ENCODE measurements at places on chromosomes 13 and 19.

DNA sequence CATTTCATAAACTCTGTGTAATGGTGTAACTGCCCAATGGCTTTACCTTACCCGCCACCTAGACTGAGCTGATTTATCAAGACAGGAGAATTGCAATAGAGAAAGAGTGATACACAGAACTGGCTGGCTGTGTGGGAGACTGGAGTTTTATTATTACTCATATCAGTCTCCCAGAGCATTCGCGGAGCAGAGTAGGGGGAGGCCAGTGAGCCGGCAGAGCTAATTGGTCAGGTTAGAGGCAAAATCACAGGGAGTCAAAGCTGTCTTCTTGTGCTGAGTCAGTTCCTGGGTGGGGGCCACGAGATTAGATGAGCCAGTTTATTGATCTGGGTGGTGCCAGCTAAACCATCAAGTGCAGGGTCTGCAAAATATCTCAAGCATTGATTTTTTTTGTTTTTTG, 23.4 kb upstream of the SLITRK1 start:
- DNase-seq = no peak

DNA sequence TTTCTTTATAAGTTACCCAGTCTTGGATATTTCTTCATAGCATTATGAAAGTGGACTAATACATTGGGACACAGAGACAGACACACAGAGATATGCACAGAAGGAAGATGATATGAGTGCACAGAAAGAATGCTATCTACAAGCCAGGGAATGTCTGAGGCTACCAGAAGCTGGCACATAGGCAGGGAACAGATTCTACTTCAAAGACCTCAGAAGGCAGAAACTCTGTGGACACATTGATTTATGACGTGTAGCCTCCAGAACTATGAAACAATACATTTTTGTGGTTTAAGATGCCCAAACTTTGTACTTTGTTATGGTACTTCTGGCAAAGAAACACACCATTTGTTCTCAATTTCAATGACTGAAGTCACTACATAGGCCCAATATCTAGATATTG, 556.7 kb downstream of the PCDH9 start:
- DNase-seq = no peak

- no peak for DNase-seq
These were observed 42.6 kb downstream of the ZNF146 start for GRCh38 chr19:36257520-36257876.

DNA sequence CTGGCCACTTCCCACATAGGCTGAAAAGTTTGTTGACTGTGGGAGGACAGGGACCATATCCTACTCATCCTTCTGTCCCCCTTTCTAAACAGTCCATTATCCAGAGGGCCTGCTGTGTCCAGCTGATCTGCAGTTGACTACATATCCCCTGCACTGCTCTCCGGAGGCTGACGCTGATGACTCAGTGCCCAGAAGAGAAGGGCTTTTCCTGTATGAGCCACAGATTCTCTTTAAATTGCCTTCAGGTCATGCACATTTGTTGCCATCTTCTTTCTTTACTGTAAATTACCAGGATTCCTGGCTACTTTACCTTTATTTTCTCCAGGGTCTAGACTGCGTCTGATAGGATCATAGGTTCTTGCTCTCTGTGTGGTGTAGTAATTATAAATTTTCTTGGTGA, 125.2 kb downstream of the LACC1 start:
- no peak for DNase-seq

DNA sequence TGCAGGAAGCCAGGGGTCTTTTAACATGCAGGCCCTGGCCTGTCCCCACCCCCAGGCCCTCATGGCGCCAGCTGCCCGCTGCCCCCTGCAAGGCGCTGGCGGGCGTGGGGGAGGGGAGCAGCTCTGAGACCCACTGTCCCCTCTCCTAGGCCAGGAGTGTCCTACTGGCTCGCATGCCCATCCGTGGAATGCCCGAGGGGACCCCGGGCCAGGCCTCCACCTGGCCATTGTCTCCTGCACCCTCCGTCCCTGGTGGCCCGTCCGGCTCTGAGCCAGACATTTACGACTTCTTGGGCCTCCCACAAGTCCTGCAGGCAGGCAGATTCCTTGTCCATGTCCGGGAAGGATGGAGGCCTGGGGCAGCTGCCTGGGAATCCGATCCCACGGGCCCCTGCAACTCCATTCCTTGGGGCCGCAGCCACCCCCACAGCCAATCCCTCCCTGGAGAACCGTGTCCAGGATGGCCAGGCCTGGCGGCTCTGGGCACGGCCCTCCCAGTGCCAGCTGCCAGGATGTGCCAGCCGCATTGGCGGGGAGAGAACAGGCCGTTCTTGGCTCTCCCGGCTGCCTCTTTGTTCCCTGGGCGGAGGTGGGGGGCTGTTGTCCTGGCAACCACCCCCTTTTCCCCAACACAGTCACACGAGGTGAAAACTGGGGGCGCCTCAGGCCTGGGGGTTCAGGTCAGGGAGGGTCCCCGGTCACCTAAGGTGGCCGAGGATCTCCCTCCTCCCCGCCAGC, 10.5 kb upstream of the PLIN3 start:
- DNase-seq = no peak

DNA sequence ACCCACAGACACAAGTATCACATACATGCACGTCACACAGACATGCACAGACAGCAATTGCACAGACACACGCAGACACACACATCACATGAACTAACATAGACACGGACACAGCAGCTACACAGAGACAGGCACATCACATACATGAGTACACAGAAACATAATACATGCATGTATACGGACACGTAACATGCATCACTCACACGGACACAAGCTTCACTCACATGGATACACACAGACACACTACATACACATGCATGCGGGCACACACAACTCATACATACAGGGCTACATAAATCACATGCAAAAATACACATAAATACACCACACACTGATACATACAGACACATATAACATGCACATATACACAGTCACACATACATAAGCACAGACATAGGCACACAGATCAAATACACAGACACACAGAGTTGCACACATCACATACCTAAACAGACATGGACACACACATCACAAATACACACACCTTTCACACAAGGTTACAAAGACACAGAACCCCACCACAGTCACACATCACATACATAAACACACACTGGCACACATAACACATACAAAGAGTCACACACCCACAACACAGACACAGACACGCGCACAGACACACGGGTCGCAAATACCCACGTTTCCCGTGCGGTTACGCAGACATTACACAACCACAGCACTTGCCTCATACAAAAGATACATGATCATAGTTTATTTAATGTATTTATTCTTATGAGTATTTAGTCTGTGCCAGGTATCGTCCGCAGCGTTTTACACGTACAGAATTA, 1.1 kb upstream of the LMTK3 start:
- no peak for DNase-seq

DNA sequence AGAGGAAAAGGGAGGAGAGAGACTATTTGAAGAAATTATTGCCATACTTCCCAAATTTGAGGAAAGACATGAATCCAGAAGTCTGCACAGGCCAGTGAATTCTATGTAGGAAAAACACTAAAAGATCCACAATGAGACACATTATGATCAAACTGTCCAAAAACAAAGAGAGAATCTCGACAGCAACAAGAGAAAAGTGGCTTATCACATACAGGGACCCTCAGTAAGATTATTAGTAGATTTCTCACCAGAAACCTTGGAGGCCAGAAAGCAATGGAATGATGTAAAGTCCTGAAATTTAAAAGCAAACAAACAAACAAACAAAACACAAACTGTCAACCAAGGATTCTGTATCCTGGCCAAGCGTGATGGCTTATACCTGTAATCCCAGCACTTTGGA, 55.7 kb upstream of the IL17D start:
- no peak for DNase-seq

GRCh38 chr13:51645154-51645650, 60.9 kb downstream of the WDFY2 start:
- DNase-seq = no peak

- DNase-seq = no peak
These were observed 577 bp downstream of the ZNF181 start for GRCh38 chr19:34734537-34735103.

- no peak for DNase-seq
These were observed 452.0 kb downstream of the SLITRK6 start for GRCh38 chr13:85347251-85347650.

- no peak for DNase-seq
These were observed 332.2 kb upstream of the SGCG start for GRCh38 chr13:22848539-22849052.

DNA sequence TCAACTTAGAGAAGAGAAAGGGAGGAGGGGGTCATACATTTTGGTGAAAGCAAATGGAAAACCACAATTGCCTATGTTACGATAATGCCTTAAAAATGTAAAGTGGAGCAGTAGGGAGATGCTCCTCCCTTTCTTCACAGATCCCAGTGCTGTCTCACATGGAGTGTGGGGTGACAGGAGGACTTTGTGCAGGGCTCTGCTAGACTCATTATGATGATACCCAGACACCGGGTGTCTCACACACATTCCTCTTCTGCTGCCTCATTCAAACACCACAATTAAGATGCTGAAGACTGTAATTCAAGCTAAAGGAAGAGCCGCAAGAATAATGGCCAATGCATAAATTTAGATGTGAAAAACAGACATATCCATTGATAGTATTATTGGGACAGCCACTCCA, 150.6 kb downstream of the LHFPL6 start:
- DNase-seq = no peak

DNA sequence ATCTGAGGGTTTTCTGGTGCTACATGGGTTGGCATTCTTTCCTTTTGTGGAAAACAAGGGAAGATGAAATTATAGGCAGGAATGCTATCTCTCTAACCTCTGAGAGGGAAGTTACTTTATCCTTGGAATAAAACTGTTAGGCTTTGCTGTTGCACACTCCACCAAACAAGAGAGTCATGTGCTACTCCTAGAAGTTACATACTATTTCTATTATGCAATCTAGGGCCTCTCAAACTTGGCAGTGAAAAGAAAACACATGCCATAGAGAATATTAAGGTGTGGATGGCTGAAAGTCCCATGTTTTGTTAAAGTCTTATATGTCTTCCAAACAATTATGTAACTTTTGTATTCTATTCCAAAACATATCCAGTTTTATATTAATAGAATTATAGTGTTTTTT, 367.9 kb downstream of the SLC7A1 start:
- no peak for DNase-seq

GRCh38 chr13:28159057-28159456, 20.7 kb downstream of the PAN3 start:
- DNase-seq = no peak

- DNase-seq = no peak
These were observed 24.4 kb downstream of the PPP2R1A start for GRCh38 chr19:52214241-52214640.

DNA sequence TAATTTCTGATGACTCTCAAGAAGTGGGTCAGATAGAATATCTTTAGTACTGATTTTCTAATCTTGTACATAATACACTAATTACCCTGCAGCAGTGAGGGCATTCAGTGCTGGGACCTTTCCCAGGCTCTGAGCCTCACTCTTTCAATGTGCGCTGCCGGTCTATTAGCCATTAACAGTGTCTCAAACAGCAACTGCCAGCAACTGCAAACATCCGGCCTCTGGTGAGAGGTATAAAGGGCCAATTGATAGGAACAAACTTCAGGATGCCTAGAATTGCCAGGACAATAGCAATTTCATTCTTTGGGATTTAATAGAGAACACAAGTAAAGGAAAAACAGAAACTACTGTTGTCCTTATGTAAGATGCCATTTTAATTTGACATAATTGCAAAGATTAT, 604.4 kb upstream of the SPRY2 start:
- DNase-seq = no peak

- DNase-seq = peak; percentile 92
These were observed at the start of gene CIRBP for GRCh38 chr19:1269065-1269477. TSS of gene CIRBP (plus strand) at chr19:1269332. CDS start at chr19:1270934, 1,602 bp downstream.

DNA sequence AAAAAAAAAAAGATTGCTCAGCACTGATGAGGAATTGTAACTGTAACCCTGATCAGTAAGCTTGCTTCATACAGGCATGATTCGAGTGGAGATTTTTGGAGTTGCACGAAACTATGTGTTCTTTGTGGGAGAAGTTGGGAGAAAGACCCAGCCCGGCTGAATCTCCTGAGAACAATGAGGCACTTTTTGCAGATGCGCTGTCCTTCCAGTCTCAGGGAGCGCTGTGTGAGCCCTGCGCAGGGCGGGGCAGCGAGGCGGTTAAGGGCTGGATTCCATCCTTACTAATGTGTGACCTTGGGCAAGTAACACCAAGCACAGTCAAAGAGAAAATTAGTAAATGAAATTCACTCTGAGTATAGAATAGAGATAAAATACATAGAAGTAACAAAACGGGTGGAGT, 76.9 kb downstream of the SIPA1L3 start:
- DNase-seq = no peak

DNA sequence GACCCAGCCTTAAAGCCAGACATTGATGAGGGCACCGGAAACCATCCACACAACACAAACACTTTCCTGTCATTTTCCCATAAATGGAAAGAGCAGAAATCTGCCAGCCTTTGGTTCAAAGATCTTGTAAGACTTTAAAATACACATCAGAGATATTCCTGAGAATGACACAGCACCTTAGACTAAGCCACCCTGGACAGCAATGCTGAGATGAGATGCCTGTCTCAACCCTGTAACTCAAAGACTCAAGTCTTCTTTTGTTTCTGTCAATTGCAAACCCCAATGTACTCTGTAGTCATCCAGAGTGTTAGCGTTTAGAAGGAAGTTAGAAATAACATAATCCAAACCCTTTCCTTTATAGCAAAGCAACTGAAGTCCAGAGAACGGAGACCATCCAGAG, 119.2 kb downstream of the CCNA1 start:
- no peak for DNase-seq

DNA sequence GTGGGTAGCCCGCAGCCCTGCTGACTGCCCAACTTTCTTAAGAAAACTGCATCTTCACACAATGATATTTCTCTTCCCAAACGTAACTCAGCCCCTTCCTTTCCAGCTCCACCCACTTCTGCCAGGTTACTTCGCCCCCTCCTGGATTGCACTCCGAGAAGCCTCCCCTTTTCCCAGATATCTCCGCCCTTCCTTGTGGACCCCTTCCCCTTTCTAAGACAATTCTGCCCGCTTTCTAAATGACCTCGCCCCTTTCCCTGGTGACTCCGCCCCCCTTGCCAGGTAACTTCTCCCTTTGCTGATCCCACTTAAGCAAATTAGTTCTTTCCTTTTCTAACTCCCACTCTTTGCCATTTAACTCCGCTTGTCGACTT, 2.6 kb downstream of the VSIG10L start:
- DNase-seq = no peak
